Activated CD4-positive, alpha-beta T cell treated with anti-CD3 and anti-CD28 coated beads for 36 hours (primary cell): ENCODE measurements at places on chromosomes 7 and 10. TPM values are rescaled to one million over a fixed set of nuclear protein-coding genes. Genes with fewer than 3 reads are reported as not detected.

SLC13A1 gene
- total RNA-seq, result not detected

IQUB gene
- 0.05 TPM for total RNA-seq

TMEM213 gene
- total RNA-seq, result not detected

DNA sequence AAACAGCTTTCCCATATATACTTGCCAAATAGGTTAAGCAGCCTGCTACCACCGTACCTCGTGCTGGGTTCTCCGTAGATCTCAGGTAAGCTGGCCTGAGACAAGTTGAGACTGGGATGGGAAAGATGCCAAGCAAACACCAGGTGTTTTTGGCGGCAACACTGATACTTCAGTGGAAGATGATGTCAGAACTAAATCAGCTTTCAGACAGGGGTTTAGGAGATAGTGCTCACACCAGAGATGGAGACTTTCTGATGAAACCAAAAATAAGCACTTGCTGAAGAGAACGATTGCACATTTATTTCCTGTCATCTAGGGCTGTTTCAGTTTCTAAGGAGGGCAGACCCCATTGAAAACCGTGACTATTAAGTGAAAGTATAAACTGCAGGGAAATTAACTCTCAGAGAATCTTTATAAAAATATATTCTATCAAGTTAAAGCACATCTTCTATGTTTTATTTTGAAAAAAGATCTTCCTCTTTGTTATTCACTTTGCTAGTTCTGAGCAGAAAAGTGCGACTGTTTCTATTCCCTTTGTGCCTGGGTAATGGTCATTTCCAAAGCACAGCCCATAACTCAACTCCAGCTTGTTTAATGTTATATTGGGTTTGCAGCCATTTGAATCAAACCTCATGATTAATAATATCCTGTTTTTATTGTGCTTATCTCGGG lies 149.9 kb downstream of the CPED1 start:
- H3K4me3 ChIP-seq, result peak overlapping the region; percentile 26
- H3K27ac ChIP-seq, result no peak overlapping the region
- peak; percentile 28 for DNase-seq
- H3K27me3 ChIP-seq, result peaks cover 8% of the 10 kb centered on the region
- H3K36me3 ChIP-seq, result no peaks in the 10 kb centered on the region
- H3K4me1 ChIP-seq, result peaks cover 16% of the 10 kb centered on the region

GRCh38 chr7:16035392-16035791 lies 348.9 kb upstream of the MEOX2 start:
- no peaks in the 10 kb centered on the region for H3K36me3 ChIP-seq
- no peak overlapping the region for H3K4me3 ChIP-seq
- H3K27me3 ChIP-seq, result peaks cover 1% of the 10 kb centered on the region
- no peak for DNase-seq
- H3K27ac ChIP-seq, result no peak overlapping the region

DNA sequence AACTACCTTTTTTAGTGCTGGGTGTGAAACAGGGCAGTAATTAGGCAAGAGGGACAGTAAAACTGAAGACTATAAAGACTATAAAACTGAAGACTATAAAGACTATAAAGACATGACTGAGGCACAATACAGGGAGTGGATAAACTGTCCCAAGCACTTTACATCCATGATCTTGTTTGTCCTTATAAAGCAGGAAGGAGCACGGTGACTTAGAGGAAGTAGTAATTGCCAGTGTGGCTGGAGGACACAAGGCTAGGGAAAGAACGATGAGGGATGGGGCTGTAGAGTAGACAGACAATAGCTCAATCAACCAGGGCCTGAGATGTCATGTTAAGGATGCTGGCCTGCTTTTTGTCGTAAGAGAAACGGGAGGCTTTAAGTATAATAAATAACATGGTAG lies 26.0 kb downstream of the DNAJC12 start:
- no peak overlapping the region for H3K4me3 ChIP-seq
- no peak for DNase-seq
- H3K36me3 ChIP-seq, result peaks cover 3% of the 10 kb centered on the region
- no peak overlapping the region for H3K27ac ChIP-seq
